ENCODE measurements at places on chromosomes 6 and 20.
A peak's percentile ranks its signal among the peaks of the same experiment; 100 is the strongest.

GRCh38 chr20:47389867-47390347, 33.4 kb upstream of the ZMYND8 start:
- DNase-seq, result no peak

DNA sequence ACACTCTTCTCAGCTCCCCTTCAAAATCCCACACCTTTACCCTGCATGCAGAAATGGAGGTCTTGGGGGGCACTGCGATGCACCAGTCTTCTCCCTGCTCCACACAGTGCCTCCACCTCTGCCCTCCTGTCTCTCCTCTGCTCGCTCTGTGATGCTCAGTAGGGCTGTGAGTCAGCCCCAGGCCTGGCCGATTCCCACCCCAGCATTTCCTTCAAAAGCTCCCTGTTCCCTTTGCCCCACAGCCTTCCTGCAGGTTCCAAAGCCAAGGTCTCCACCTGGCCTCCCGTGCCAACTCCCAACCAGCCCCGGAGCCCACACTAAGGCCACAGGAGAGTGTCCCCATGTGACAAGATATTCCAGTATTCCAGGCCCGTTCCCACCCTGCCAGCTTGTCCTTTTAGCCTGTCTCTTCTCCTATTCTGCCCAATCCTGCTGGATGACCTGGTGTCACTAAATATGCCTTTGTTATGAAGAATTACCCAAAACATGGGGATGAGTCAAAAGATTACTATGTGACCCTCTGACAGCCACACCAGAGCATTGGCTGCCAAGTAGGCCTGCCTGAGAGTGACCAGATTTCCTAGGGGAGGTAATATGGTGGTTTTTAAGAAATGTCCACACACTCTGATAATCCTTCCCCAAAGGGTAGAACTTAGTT, 118.9 kb upstream of the NXT1 start:
- no peak for DNase-seq

- peak; percentile 69 for DNase-seq
These were observed 56.0 kb upstream of the DDR1 start for GRCh38 chr6:30828027-30828962.

- no peak for DNase-seq
These were observed 647.9 kb upstream of the AGPAT4 start for GRCh38 chr6:161921602-161922395.
